Dermis microvascular lymphatic vessel endothelial cell (primary cell): ENCODE measurements at places on chromosomes 5 and 9. TPM values are rescaled to one million over a fixed set of nuclear protein-coding genes. Genes with fewer than 3 reads are reported as not detected.

- no peak for DNase-seq
Measured at GRCh38 chr9:81538890-81539289, 150.5 kb downstream of the TLE1 start.

The ZNF462 gene
- total RNA-seq = 4.6 and 4.9 TPM in 2 replicates

DNA sequence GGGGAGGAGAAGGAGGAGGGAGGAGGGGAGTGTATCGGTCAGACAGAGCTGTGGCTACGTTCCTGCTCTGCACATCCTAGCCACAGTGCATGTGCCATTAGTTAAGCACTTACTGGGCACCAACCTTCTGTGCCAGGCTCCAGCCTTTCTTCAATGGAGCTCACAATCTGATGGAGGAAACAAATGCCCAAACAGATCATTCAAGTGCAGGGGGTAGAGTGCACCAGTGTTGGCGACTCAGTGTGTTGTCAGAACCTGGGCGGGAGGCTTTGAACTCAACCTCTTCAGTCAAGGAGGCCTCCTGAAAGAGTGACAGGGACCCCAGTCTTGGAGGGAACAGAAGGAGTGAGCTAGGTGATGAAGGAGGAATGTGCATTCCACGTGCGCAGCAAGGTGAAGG is 51.9 kb upstream of the SHB start:
- no peak for DNase-seq

DNA sequence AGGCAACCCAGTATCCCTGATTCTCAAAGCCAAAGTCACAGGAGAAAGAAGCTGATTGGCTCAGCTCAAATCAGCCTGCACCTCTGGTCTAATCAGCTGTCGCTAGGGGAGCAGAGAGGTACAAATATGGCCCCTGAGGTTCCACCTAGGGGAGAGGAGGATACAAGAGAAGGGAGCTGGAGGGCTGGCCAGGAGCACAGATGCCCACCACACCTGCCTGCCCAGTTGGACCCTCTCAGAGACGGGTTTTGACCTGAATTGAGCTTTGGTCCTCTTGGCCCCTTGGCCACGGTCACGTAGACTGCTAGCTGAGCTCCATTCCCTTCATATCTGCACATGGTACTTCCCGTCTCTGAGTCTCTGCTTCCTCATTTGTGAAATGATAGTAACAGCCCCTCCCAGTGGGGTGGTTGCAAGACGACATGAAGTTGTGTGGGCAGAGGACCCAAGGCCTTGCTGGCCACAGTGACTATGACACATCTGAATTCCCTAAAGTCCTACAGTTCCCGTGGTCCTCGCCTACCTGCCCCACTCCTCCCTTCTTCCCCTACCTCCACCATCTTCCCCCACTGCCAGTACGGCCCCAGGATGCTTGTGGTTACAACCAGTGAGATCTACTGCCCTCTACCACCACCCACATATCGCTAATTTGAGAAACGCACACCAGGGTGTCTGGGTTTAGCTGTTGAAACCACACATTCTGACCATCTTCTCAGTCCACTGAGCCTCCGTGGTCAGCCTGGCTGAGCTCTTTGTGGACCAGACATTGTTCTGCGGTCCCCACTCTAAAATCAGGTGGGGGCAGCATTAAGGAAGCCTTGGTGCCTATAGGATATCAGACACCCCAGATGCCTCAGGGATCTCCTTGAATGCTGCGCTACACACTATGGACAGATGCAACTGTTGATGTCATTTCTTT is 60.3 kb upstream of the NEK6 start:
- no peak for DNase-seq

The LSM11 gene
- total RNA-seq = 6.9 and 7.1 TPM in 2 replicates

DNA sequence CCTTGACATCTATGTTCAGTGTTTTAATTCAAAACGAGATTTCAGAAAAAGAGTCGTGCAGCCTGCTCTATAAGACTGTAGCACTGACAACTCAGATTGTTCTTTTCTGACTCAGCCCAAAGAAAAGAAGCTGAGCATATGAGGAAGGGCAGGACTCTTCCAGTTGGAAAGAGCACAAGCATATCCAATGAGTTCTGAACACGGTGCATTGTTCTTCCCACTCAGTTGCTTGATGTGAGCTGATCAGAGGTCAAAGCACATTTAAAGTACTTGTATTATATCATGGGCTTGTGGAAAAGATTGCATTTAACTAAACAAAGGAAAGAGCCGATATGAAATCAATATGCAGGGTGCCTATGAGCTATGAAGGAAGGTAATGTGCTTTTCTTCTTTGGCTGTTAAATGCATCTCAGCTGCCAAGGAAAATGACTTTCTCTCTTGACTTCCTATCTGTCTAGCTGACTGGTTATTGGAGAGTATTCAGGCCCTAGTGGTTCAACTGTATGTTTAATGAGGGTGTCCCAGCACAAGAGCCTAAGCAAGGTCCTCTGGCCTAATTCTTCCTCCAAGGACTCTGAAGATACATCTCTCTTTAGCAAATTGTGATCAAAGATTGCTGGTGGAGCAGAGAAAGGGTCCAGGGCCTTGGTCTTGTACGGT is 226.6 kb upstream of the PPP1R2B start:
- DNase-seq = no peak

DNA sequence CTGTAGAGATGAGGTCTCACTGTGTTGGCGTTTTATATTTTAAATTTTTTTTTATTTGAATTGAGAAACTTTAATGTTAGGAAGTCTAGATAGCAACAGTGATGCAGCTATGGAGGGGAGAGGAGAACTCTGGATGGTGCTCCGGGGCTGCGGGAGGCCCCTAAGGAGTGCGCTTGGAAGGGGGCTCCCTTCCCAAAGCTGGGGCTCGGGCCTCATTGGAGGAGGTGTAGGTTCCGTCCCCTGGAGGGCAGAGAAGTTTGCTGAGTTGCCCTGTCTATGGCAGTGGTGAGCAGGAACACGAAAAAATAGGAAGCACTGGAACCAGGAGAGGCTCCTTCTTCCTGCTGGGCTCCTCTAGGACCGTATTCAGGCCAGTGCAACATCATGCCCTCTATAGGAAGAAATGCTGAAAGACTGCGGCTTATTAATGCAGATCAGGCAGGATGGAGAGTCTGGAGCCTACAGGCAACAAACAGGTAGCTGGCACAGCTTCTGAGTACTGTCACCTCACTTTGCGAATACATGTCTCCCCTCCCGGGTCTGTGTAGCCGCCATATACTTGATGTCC is 16.1 kb downstream of the AHRR start:
- DNase-seq = no peak

The STPG3 gene
- not detected in 2 replicates for total RNA-seq

The EIF4E1B gene
- total RNA-seq = under 0.01 TPM in 1 of 2 replicates, not detected in the other

The DBH gene
- not detected in 2 replicates for total RNA-seq

GRCh38 chr5:157372472-157372822 is 87.6 kb upstream of the NIPAL4 start:
- DNase-seq = no peak

GRCh38 chr9:115925424-115925823 is 228.2 kb upstream of the PAPPA start:
- DNase-seq = no peak

DNA sequence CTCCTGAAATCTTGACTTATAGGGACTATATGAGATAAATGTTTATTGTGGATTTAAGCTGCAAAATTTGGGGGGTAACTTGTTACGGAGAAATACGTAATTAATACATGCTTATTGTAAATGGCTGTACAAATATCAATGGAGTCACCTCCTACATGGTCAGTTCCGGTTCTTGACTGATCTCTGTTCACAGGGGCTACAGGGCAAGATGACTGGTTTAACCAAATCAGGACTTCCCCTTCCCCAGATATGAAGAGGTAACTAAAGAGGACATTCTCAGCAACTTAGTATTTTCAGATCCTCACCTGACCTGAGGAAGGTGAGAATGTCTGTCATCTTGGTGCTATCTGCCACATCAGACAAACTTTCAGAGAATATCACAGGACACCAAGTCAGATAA is 54.7 kb downstream of the PTCD2 start:
- no peak for DNase-seq

The CCDC192 gene
- total RNA-seq = not detected in 2 replicates

DNA sequence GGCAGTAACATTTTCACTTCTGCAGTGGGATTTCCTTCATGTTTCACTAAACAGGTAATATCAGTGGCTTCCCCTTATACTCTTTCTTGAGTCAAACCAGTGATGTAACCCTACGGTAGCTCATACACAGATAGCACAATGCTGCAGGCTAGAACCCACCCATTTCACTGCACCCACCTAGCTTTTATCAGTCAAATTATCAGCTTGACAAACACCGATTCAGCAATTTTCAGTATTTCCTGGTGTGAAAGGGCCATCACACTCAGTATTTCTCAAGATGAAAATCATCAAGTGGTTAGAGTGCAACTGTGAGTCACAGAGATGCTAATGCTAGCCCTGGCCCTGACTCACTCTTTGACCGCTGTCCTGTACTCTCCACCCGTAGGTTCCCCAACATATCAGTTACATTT is 242.3 kb upstream of the PTGER4 start:
- DNase-seq = no peak

GRCh38 chr9:33255471-33255870 is 9.0 kb downstream of the BAG1 start:
- DNase-seq = no peak

The ADAMTS2 gene
- 0.38 TPM in 1 of 2 replicates, not detected in the other for total RNA-seq

GRCh38 chr5:168299372-168299771 is 7.9 kb downstream of the WWC1 start:
- no peak for DNase-seq

DNA sequence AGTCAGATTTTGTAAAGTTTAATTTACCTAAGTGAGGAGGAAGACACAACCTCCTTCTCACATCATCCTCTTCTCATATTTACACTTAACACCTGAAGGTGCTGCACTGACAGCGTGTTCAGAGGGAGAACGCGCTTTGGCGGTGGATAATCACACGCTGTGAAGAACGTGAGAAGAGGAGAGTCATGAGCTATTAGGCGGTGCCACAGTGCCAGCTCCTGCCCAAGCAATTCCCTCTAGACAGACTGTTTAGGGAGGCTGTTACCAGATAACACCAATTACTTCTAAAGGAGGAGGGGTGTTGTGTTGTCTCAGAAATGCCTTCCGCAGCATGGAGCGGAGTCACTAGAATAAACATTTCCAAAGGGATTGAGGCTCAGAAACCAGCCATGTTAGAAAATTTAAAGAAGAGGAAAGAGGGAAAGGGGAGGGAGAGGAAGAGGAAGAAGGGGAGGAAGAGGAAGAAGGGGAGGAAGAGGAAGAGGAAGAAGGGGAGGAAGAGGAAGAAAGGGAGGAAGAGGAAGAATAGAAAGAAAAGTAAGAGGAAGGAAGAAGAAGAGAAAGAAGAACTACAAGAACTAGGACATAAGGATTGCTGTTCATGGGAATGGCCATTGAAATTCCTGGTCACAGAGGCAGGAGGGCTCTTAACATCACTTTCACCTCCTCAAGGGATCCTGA is 37.3 kb upstream of the WWC1 start:
- DNase-seq = no peak

- DNase-seq = peak; percentile 56
Measured at GRCh38 chr5:56950626-56951125, 1.2 kb downstream of the MIER3 start.

The KIF12 gene
- total RNA-seq = not detected in 2 replicates

The CDH9 gene
- total RNA-seq = not detected in 2 replicates

DNA sequence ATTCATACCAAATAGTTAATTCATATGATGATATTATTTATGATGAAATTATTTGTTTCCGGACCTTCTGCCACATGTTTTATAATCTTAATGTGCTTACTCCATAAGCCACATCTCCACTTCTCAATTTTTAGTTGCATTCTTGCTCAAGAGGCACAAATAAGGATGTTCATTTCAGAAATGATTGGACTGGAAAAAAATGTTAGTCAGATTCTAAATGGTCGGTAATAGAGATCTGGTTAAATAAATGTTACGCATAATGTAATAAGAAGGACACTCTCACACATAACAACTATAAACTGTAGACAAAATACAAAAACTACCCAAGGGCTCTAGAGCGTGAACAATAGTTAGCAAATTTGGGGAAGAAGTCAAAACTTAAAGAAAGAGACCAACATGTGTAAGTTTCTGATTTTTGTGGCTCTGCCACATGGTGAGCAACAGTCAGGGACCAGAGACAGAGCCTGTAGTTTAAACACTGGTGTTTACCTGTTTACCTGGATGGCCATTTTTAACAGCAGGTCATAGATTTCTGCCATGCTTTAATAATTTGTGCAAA is 554.3 kb upstream of the CLINT1 start:
- no peak for DNase-seq

The SPINK7 gene
- total RNA-seq = not detected in 2 replicates

GRCh38 chr5:54470128-54470527 is 14.6 kb downstream of the HSPB3 start:
- DNase-seq = no peak

The GADD45G gene
- under 0.01 and 0.13 TPM in 2 replicates for total RNA-seq

DNA sequence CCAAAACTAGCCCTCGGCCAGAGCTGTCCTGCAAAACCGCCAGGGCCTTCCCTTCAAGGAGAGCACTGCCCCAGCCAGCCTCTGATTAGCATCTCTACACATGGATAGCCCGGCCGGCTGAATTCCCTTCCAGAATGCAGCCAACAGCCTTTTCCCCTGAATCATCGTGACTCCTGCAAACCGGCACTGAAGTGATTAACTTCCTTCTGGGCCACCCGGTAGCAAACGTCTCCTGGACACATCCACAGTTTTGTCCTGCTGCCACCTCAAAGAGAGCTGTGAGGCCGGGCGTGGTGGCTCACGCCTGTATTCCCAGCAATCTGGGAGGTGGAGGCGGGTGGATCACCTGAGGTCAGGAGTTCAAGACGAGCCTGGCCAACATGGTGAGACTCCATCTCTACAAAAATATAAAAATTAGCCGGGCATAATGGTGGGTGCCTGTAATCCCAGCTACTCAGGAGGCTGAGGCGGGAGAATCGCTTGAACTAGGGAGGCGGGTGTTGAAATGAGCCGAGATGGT is 21.1 kb upstream of the EEIG1 start:
- DNase-seq = no peak

DNA sequence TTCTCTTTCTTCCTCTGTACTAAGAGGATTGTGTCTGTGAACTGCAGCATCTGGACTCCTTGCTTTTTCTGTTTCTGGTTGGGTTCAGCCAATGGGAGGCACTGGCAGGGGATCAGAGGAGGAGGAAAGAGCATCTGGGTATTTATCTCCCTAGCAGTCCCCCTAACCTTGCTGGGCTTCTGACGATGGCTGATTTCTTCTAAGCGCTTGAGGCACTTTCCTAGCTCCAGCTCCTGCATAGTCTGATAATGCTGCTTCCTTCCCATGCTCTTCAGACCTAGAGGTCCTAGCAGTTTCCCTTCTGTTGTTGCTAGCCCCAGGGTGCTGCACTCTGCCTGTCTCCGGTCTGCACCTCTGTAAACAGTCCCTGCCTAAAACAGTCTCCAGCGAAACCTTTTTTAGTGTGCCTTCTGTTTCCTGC is 225.1 kb downstream of the PDZD2 start:
- DNase-seq = peak; percentile 12

The AHRR gene
- 4.5 and 5.4 TPM in 2 replicates for total RNA-seq

GRCh38 chr5:93611976-93612854 is 29.2 kb downstream of the NR2F1 start:
- no peak for DNase-seq

GRCh38 chr5:108481355-108481931 is 99.5 kb upstream of the FBXL17 start:
- DNase-seq = no peak
